ENCODE measurements at places on chromosomes 4 and X.

- DNase-seq = no peak
These were observed 32.7 kb upstream of the WFS1 start for GRCh38 chr4:6236816-6237390.

GRCh38 chr4:124931050-124931449 lies 218.5 kb upstream of the ANKRD50 start:
- DNase-seq = no peak

GRCh38 chr4:76233967-76234678 lies 17.4 kb upstream of the FAM47E start:
- DNase-seq = no peak

- no peak for DNase-seq
These were observed 75.5 kb downstream of the MOSPD2 start for GRCh38 chrX:14948691-14949090.

GRCh38 chr4:183142571-183143550 lies 43.8 kb downstream of the WWC2 start:
- no peak for DNase-seq

GRCh38 chr4:8656711-8657380 lies 64.3 kb downstream of the CPZ start:
- DNase-seq = no peak

- DNase-seq = no peak
These were observed 38.8 kb downstream of the MSN start for GRCh38 chrX:65706041-65706828.

DNA sequence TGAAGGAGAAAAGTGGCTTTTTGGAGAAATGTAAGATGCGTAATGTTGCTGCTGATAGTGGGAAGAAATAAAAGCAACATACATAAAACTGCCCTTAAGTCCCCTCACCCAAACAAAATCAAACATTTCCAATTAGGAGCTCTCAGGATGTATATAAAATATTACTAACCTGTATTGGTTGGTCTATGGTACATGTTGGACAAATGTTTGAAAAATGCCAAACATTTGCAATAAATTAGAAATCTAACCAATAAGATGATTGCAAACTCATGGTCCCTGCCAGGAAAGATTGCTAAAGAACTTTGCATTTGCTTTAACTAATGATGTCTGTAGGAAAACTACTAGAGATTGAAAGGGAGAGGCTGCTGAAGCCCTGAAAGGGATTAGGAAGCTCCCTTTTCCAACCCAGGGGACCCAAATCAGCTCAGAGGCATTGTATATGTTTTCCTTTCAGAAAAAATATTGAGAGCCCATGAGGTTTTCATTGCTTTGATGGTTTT lies 1.8 kb downstream of the SFRP2 start:
- DNase-seq = no peak

DNA sequence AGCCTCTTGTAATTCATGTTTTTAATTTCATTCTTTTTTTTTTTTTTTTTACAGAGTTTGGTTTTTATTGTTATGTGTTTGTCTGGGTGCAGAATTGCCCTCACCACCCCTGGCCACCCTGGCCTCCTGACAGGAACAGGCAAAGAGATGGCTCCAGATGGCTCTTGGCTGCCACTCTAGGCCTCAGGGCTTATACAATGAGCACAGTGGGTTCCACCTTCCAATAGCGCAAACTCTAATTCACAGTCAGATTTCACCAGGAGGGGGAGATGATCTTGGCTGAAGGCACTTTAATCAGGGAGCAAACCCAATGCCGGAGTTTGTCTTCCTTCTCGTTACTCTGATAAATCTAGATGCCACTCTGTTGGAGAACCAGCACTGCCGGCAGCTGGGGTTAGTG lies 24.8 kb downstream of the CPE start:
- no peak for DNase-seq

DNA sequence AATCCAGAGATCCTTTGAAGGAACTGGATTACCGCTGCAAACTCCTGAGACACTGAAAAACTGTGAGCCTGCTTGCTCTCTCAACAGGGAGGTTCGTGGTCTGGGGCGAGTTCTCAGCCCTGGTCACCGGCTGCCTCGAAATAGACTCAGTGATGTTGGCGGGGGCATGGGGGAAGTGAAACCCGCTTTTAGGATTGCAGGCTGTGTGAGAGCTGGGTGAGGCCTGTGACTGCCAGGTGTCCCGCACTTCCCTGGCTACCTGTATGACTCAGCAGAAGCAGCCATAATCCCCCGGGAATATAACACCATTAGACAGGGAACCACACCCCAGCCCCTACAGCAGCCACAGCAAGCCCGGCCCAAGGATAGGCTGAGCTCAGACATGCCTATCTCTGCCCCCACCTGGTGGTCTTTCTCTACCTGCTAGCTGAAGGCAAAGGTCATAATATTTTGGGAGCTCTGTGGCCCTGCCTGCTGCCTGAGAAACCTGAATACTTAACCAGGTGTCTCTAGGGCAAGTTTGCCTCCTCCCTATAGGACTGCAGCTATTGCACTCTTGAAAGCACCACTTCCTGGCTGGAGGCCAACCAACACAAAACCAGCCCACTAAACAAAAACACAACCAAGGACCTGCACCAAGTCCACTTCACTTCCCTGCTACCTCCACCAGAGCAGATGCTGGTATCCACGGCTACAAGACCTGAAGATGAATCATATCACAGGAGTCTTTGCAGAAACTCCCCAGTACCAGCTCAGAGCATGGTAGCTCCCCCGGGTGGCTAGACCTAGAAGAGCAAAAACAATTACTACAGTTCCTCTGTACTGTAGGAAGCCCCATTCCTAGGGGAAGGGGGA lies 202.0 kb downstream of the RRAGB start:
- no peak for DNase-seq

DNA sequence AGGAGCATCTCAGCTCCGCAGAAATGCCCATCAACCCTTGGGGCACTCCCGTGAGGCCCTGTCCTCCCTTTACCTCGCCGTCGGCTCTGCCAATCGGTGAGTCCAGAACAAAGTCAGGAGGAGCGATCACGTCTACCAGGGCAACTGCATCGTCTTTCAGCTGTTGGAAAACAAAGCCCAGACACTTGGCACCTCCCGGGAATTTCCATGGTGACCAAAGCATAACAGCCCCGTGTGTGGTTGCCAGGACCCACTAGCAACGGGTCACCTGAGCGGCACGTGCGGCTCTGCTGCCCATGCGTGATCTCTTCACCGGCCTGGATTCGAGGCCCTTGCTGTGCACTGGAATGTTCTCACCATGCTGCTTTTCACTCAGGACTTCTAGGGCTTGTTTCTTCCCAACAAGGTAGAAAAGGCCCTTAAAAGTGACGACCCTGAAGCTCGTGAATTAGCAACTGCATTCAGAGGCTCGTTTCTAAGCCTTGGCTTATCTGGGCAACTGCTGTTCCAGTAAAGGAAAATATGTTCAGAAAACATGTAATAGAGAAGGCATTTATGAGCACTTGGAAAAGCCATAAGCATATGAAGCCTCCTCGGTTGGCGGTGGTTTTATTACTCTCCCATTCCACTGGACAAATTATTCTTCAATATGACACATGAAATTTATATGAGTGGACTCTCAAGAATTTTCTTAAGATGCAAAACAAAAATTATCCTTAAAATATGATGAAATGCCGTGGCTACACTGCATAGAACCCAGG lies 69.5 kb downstream of the ACOX3 start:
- no peak for DNase-seq

DNA sequence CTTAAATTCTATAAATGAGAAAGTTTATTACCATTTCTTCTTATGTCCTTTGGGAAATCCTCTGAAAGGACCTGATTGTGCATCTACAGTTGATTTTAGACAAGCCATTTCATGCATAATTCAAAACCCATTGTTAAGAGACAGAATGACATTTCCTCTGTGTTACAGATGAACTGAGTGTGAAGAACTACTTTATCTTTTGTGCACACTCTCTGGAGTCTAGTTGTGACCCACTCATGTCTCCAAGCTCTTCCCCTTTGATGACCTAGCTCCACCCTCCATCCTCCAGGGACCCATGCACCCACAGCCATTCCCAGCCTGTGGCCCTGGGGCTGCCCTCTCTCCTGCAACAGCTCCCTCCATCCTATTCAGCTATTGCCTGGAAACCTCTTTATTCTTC lies 57.5 kb upstream of the BMPR1B start:
- DNase-seq = no peak

GRCh38 chr4:135382280-135382959 lies 1180.8 kb upstream of the PABPC4L start:
- DNase-seq = no peak

DNA sequence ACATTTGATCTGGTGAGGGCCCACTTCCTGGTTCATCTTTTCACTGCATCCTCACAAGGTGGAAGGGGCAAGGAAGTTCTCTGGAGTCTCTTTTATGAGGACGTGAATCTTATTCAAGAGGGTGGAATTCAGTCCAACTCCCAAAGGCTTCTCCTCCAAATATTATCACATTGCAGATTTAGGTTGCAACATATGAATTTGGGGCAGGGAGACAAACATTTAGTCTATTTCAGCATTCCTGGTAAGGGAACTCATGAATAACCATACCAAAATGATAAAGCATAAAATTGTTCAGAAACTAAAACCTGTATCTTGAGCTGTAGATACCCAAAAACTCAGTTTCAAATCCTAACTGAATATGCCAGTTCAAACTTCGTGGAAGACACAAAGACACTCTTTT lies 246.8 kb downstream of the QDPR start:
- no peak for DNase-seq

- DNase-seq = no peak
These were observed 188.9 kb downstream of the ASMT start for GRCh38 chrX:1803741-1804140.

DNA sequence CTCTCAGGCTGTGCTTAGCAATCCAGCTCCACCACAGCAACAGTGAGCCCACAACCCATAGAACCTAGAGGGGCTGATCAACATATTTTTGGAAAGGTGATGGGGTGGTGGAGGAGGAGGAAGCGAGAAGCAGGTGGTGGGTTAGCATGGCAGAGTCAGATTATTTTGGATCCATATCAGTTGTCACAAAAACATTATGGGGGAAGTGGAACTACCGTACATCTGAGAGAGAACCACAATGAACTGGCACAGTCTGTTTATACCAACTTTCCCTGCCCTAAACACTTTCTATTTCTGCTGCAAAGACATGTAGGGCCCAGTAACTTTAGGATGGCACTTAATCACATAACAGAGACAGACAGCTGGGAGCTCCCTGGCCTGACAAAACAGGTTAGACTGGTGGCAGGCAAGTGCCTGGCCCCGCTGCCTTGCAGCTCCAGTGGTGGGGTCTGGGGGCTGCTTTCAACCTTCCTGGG lies 4.3 kb downstream of the SLC9A7 start:
- DNase-seq = no peak

DNA sequence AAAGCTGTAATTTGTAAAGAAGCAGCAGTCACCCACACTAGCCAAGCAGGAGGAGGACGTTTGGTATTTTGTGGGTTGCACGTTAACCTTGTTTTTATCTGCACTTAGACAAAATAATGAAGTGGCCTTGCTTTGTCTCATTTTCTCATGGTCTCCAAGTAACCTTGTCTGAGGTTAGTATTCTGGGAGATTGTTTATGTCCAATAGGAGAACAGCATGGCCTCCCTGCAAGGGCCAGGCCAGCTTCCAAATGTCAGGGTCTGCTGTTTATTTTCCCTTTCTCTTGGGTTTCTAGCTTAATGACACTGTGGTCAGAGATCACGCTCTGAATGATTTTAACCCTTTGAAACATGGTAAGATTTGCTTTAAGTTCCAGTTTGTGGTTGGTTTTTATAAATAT lies 29.9 kb downstream of the PNMA6E start:
- no peak for DNase-seq

DNA sequence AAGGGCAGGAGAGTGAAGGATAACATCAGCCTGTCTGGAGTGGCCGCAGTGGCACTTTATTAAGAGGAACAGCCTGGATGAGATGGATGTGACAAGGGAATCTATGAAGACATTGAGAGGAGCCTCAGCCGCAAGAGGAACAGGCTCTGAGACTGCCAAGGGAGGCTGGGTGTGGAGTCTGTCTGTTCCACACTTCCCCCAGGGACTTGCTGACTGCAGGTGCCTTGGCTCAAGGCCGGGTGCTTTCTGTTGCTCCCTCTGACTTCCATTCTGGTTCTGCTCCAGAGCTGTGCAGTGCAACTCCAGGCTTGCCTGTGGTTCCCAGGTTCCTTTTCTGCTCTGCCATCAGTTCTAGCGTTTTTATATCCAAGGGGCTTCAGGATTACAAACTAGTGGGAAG lies 54.6 kb downstream of the FRMPD3 start:
- no peak for DNase-seq

- DNase-seq = no peak
These were observed 24.3 kb downstream of the PSAPL1 start for GRCh38 chr4:7410446-7410845.

DNA sequence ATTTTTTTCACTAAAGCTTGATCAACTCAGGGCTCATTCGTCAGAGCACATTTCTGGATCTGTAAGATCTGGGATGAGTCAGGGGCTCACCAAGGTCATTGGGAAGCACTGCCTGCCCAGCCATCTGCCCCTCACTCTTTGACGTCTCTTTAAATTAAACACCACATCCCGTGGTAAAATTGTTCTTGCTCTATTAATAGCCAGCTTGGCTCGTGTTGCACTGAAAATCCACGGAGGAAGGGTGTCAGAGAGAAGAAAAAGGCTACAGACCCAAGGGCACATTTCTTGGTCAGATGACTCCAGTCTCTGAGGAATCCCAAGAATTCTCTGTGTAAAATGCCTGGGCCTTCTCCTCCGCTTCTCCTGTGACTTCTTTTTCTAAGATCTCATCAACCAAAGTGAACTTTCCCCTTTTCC lies 45.7 kb upstream of the GATB start:
- DNase-seq = no peak

DNA sequence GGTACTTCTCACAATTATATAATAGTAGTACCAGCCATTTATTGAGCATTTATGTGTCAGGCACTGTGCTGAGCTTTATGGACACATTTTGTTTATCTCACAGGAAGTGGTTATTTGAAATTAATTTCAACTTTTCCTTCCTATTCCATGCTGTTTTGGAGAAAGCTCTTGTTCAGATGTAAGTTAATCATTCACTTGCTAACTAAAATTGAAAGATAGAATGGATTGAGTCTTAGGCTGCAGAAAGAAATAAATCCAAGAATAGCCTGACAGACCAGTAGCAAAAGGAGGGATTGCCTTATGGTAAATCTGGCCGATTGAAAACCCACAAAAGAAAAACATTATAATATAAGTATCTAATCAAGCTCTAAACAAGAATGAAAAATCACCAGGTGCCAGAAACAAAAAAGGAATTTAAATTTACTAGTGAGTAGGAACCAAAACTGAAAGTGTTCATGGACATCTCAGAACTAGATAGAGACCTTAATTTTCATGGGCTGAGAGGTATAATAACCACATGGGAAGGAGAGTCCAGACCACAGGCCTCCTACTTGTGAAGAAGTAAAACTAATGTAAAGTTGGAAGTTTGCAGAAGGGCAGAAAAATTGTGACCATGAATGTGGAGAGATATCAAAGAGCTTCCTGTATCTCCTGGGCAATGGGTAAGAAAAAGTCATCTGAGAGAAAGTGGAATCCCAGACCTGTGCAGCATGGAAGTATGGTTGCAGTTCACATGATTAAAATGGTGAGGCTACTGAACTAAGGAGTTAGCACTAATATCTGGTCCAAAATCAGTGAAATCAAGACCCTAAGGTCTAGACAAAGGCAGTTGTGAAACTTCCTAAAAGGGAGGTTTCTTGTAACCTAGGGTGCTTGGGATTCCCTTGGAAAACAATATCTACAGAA lies 38.0 kb downstream of the RADX start:
- no peak for DNase-seq

Measured in central memory CD4-positive, alpha-beta T cell (primary cell).